Cortex of kidney (tissue), 1 donor: ENCODE measurements at places on chromosomes 1 and 21.

GRCh38 chr1:40855513-40855912 is 6.7 kb downstream of the CITED4 start:
- DNase-seq, result no peak

DNA sequence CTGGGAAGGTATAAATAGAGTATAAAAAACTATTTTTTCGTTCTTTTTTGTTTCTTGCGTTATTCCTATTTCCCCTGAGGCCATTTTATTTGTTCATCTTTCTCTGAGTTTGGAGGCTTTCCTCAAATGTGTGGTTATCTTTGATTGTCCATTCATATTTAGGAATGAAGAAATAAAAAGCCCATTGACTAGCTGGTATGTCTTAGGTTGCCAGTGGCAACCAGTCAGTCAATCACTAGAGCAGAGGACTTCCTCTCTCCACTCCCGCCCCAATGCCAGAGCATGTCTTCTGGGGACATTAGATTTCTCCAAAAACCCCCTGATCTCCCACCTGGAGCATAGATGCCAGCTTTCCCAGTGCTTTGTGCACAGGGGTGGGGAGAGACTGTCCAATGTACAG is 20.7 kb upstream of the FOXE3 start:
- DNase-seq, result no peak

GRCh38 chr1:182629080-182629479 is 24.9 kb upstream of the RGS16 start:
- no peak for DNase-seq

GRCh38 chr1:17976854-17977253 is 130.7 kb upstream of the IGSF21 start:
- DNase-seq, result no peak

- no peak for DNase-seq
Observed at GRCh38 chr1:155938220-155938627, 3.2 kb upstream of the RXFP4 start.

DNA sequence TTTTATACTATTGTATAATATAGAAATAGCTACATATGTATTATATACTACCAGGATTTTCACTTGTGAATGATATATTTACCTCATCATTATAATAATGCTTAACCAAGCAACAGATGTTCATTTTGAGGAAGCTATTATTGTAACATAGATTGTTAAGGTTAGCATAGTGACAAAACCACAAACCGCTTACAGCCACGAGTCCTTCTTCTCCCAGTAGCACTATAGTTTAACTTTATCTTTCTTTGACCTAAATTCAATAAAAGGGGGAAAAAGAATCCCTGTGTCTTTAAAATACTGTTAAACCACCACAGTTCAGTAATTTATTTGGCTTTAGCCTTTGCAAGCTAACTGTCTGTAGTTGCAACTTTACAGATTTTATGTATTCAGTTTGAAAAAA is 1039.4 kb upstream of the B3GALT2 start:
- DNase-seq, result no peak

GRCh38 chr1:192342842-192343241 is 26.1 kb downstream of the RGS21 start:
- no peak for DNase-seq

GRCh38 chr1:22163137-22163536 is 20.2 kb upstream of the WNT4 start:
- DNase-seq, result no peak

- no peak for DNase-seq
Observed at GRCh38 chr21:36591326-36591970, 107.5 kb upstream of the SIM2 start.

DNA sequence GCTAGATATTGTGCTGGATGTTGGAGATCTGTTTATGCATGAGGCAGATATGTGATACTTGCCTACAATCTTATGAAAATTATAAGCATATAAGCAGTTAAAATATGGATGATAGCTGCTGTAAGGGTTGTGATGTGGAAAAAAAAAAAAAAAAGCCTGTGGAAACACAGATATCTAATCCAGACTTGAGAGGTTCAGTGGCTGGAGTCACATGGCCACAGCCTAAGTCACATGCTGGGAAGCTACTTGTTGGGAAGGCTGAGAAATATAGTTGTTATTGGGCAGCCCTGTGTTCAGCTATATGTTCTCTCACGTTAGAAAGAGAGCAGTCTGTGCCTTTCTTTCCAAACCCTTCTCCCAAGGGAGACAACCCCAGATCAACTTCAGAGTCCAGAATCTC is 15.1 kb downstream of the RAVER2 start:
- DNase-seq, result no peak

DNA sequence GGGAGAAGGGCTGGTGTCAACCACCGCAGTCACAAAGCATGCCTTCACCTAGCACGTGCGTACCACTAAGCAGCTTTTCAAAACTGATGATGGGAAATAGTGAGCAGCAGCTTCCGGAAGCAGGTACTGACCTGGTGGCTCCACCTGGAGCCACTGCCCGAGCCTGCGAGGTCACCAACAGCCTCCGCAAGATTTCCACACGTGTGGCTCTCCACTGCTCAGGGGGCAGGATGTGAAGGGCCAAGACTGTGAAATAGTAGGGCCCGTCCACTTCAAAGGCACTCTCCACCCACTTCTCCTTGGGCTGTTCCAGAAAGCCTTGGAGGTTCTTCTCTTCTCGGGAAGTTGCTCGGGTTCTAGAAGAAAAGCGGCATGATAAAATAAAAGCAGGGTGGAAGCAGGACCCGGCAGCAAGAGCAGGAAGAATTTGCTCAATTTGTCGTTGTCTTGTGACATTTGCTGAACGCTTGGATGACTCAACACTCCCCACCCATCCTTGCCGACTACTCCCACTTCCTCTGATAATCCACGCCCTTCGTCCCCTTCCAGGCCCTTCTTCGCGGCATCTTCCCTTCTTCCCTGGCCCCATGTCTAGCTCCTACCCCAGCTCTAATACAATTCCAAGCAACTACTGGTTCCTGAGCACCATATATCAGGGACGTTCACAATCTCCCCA is 124.9 kb upstream of the IFFO2 start:
- no peak for DNase-seq
